ENCODE measurements at places on chromosomes 7 and 10.

GRCh38 chr7:98998821-98999725 is 120.7 kb downstream of the TRRAP start:
- DNase-seq: no peak

- no peak for DNase-seq
Observed at GRCh38 chr7:31679574-31680305, 7.3 kb upstream of the PPP1R17 start.

- DNase-seq: no peak
Observed at GRCh38 chr7:139075871-139076686, 33.4 kb downstream of the ZC3HAV1 start.

DNA sequence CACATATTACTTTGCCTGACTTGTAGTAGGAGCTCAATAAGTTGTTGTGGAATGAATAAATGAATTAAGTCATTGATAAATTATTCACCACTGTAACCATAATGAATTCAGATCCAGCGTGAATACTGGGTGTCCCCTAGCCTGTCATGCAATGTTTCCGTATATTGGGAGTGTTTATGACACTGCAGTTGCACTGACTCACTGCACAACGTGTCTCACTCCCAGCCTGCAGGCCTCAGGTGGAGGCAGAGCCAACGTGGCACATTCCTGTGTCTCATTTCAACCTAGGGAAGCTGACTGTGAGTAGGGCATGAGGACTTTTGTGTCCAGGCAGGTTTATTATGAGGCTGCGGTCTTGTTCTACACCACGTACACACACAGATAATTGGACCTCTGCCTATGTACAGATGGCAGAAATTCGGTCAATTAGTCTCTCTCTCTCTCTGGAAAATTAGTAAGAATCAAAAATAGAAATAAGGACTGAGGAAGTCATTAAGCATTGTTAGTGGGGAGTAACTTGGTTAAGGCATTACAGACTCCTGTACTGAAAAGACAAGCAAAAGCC is 299.1 kb upstream of the IGFBP3 start:
- no peak for DNase-seq

GRCh38 chr7:12256090-12256489 is 45.0 kb downstream of the TMEM106B start:
- DNase-seq: no peak

DNA sequence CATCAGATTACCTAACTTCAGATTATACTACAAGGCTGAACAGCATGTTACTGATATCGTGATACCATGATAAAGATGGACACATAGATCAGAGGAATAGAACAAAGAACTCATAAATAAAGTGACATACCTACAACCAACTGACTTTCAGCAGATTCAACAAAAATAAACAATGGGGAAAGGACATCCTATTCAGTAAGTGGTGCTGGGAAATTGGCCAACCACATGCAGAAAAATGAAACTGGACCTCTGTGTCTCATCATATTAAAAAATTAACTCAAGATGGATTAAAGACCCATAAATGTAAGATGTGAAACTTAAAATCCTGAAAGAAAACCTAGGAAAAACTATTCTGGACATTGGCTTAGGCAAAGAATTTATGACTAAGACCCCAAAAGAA is 158.6 kb downstream of the ZEB1 start:
- no peak for DNase-seq

GRCh38 chr7:100823534-100823933 is 3.8 kb downstream of the EPHB4 start:
- no peak for DNase-seq

DNA sequence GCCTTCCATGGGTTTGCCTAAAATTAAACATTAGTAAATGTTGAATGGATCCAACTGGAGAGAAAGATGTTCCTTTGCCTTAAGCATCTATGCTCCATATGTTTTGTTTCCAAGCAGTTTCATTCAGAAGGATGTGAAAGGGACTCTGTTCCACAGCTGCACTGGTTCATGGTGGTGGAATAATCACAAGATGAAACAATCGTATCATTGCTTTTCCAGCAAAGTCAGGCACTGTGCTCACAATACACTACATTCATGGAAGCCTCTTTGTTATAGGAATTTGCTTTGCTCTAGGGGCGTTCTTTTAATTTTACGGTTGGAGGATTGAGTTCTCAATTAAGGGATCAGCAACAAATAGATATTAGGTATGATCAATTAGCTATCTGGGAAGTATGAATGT is 33.8 kb downstream of the RAMP3 start:
- no peak for DNase-seq

GRCh38 chr7:157436076-157436475 is 99.3 kb downstream of the DNAJB6 start:
- no peak for DNase-seq

GRCh38 chr10:50951365-50951764 is 65.9 kb upstream of the A1CF start:
- DNase-seq: no peak

All from stimulated activated CD4-positive, alpha-beta T cell treated with anti-CD3 and anti-CD28 coated beads, Interleukin-1b, Interleukin-23, amount 100 ng/mL, for 1 hour (primary cell).